Stimulated activated CD8-positive, alpha-beta memory T cell treated with anti-CD3 and anti-CD28 coated beads, Interleukin-4, amount 100 ng/mL, for 24 hours (primary cell): ENCODE measurements at places on chromosomes 4 and X.

GRCh38 chrX:9905288-9905687 is 61.9 kb upstream of the CLDN34 start:
- no peak for DNase-seq

GRCh38 chr4:90951037-90951436 is 823.8 kb downstream of the CCSER1 start:
- no peak for DNase-seq

- DNase-seq = no peak
Observed at GRCh38 chr4:85611661-85612060, 136.7 kb downstream of the ARHGAP24 start.

DNA sequence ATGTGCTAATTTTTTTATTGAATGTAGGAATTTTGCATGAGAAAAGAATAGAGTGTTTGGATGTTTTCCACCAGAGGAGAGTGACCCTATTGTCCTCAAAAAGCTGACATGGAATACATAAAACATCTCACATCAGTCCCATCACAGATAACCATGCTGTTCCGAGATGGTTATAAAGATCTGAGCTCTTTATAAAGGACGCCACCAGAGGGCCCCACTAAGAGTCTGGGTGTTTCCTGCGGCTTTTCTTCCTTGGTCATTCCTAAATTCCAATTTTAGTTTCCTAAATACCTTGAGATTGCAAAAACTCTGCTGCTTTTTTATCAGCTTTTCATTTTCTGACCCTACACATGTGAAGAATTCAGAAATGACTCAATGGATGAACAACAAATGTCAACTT is 504.5 kb upstream of the FRG1 start:
- DNase-seq = no peak

GRCh38 chrX:110531873-110532580 is 173.4 kb downstream of the RTL9 start:
- no peak for DNase-seq

DNA sequence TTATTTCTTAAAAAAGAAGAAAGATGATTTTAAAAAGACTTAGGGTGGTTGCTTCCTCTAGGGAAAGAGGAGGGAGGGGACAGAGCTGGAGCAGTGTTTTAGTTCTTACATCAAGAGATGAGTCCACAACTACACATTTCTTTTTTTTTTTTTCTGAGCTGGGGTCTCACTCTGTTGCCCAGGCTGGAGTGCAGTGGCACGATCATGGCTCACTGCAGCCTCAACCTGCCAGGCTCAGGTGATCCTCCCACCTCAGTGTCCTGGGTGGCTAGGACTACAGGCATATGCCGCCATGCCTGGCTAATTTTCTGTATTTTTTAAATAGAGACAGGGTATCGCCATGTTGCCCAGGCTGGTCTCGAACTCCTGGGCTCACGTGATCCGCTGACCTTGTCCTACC is 17.2 kb downstream of the SH3KBP1 start:
- no peak for DNase-seq

GRCh38 chr4:3303923-3304710 is 11.3 kb downstream of the RGS12 start:
- no peak for DNase-seq

DNA sequence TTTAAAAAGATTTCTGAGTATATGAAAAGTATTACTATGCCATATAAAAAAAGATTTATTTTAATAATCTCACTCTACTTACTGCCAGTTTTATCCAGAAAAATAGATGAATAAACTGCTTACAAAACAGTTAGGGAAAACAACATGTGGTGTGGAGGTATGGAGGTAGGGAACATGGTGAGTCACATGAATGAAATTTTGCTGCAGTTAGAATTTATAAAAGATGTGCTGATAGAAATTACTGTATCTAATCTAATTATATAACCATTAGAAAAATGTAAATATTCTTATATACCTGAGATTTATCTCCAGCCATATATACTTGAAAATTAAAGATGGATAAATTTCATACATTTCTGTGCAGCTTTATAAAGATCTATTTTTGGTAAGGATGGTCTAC is 184.0 kb upstream of the ANK2 start:
- DNase-seq = no peak

DNA sequence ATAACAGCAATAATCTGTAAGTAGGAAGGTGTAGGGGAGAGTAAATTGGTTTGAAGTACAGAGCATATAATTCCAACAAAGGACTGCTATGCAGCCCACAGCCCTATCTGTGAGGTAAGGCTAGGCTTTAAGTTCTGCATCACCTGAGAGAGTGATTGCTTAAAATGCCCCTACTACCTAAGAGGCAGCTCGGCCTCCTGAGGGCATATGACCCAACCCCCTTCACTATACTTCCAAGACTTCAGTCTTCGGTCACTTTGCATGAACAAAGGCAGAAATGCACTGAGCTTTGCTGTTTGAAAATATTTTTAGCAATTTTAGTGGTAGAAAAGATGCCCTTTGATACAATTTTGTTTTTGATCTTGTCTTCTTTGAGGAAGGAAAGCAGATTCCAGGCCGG is 4.9 kb upstream of the DDX3X start:
- no peak for DNase-seq

GRCh38 chrX:8820910-8821527 is 19.8 kb upstream of the FAM9A start:
- no peak for DNase-seq

- no peak for DNase-seq
Observed at GRCh38 chrX:152646961-152647360, 9.3 kb downstream of the GABRQ start.

DNA sequence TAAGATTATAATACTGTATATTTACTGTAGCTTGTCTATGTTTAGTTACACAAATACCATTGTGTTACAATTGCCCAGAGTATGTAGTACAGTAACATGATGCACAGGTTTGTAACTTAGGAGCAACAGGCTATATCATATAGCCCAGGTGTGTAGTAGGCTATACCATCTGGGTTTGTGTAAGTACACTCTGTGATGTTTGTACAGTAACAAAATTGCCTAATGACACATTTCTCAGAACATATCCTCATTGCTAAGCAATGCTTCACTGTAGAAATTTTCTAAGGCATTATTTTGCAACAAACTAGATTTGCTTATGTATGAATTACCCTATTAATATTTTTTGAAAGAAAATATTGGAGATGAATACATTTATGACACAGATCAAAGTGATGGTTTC is 1390.9 kb downstream of the C4orf33 start:
- no peak for DNase-seq

DNA sequence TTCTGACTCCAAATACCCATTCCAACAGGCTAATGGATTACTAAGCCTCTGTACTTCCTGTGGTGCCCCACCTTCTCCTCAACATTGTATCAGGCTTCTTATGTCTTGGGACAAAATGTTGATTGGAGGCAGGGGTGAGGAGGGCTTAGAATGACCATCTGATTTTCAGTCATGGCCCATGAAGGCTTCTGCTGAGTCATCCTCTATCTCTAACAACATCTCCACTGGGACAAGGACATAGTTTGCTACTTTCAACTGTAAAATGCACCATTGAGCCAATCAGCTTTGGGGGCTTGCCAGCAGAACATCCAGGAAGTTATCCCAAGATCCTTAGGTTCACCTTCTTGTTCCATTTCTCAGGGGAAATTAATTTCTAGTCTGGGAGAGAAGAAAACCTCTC is 29.5 kb downstream of the MAGEB17 start:
- no peak for DNase-seq
